ENCODE measurements at places on chromosomes 3 and 15.
A peak's percentile ranks its signal among the peaks of the same experiment; 100 is the strongest.

DNA sequence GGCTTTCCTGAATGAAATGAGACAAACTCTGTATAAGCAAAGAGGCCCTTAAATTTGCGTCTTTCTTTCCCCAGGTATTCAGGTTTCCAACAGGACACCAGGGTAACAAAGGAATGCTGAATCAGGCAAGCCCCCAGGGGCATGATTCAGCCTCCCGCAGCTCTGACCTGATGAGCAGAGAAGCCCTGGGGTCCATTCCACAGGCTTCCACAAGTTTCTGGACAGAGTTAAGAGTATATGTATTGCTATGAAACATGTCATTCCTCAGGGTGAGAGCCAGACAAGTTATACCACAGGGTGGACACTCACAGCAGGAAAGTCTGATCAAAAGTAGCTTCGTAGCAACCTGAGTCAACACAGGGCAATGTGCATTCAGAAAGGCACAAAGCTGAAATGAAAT is 68.1 kb upstream of the CTNNB1 start:
- DNase-seq = no peak

DNA sequence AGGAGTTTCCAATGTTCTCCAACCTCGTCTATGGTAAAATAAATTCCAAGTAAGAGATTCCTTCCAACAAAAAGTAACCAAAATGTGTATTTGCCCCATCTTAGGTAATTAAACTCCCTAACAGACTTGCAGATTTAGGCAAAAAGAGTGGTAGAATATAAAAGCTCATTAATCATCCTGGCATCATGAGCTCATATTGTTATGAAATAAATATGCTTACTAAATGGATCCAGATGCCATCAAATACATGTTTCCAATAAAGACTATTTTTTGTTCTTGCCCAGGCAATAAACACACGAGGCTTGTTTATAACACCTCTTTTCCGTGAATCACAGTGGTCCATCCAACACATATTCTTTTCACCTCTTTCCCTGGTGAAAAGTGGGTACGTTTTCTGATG is 189.4 kb downstream of the THSD4 start:
- DNase-seq = no peak

DNA sequence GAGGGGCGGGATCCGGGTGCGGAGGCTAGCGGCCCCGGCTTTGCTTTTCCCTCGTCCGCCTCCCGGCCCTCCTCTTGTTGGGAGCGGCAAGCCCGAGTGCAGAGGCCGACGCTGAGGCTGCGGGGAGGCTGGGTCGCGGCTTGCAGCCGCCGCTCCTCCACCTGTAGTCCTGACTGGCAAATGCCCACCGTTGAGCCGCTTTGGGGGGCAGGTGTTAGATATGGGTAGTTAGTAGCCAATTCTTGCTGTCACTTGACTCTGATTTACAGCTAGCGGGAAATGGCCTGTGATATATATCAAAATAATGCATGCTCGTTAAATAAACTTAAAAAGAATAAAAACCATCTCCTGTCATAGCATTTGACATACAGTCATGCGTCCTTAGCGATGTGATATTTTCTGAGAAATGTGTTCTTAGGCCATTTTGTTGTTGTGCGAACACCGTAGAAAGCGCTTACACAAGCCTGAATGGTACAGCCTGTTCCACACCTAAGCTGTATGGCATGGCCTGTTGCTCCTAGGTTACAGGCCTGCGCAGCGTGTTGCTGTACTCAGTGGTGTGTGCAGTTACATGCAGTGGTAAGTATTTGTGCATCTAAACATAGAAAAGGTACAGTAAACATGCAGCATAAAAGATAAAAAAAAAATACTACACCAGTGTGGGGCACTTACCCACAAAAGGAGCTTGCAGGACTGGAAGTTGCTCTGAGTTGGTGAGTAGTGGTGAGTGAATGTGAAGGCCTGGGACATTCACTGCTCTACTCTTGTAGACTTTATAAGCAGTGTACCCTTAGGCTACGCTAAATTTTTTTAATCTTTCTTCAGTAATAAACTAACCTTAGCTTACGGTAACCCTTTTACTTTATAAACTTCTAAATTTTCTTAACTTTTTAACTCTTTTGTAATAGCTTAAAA is 873 bp downstream of the CAPN7 start:
- no peak for DNase-seq

- no peak for DNase-seq
These were observed 308.2 kb upstream of the ADAMTS9 start for GRCh38 chr3:64995857-64996551.

GRCh38 chr3:194995334-194995733 is 275.6 kb downstream of the XXYLT1 start:
- DNase-seq = no peak

DNA sequence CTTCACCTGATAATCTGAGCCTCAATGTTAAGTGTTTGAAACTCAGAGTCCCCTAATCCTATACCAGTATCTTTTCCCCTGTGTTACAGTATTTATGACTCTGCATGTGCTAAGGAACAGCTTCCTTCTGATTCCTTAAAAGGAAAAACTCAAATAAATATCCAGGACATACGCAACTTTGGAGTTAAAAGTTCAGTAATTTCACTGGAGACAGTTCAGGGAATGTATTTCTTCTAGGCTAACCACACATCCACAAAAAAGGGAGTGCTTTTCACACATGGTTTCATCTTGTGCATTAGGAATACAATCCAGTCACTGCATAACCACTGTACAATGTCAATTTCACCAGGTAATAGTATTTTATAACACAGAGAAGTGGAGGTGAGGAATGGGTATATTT is 31.0 kb downstream of the PGBD4 start:
- no peak for DNase-seq

DNA sequence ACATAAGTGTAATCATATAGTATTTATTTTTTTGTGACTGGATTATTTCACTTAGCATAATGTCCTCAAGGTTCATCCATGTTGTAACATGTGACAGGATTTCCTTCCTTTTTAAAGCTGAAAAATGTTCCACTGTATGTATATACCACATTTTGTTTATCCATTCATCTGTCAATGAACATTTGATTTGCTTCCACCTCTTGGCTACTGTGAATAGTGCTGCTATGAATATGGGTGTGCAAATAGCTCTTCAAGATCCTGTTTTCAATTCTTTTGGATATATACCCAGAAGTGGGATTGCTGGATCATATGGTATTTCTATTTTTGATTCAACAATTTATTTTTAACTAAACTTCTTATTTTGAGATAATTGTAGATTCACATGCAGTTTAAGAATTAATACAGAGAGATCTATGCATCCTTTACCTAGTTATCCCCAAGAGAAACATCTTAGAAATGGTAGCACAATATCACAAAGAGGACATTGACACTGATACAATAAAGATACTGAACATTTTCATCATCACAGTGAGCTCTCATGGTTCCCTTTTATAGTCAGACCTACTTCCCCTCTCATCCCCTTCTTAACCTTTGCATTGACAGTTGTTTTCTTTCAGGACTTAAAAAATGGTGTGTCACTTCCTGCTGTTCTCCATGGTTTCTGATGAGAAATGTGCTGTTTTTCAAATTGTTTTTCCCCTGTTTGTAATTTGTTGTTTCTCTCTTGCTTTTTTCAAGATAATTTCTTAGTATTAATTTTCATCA is 90.1 kb downstream of the SATB1 start:
- DNase-seq = no peak

- no peak for DNase-seq
These were observed 46.9 kb downstream of the KY start for GRCh38 chr3:134603956-134604355.

DNA sequence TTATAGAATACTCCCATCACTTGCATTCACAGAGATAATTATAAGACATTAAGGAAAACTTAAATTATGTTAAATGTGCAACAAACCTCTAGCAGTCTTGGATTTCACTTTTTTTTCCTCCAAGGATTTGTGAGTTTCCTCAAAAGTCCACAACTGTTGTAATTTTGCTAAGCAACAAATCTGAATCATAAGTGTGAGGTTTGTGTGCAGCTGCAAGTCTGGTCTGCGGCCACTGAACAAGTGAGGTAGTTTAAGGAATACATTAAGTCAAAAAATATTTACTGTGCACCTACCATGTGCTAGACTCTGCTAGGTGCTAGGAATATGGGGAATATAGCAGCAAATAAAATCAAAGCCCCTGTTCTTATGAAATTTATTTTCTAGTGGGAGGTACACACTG is 70.2 kb downstream of the LRRC28 start:
- DNase-seq = no peak

DNA sequence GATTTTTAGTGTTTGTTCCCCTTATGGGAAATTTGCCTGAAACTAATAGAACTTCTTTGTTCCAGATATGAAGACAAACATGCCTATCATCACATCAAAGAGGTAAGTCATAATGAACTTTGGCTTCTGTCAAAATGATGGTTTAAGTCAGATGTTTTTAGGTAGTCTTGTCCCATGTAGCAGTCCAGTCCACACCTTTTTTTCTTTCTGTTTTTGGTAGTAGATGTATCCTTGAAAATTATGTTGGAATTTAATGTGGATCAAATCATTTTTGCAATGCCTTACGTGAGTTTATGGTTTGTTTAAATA is 12.1 kb downstream of the TSEN2 start:
- DNase-seq = no peak

DNA sequence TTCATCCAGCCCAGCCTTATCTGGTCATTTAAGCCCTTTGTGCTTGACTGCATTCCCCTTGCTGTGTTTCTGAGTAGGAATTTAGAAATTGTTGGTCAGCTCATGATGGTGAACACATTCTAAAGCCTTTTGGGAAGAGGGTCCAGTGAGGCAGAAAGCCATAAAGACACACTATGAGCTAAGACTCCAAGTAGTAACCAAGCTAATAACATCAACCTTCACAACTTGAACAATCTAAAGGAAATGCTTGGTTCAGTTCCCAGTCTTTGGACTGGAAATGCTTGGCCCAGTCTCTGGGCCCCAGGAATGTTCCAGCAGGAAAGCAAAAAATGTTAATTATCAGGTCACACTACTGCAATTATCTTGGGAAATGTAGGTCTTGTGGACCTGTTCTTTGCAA is 7.7 kb downstream of the PLSCR1 start:
- DNase-seq = no peak

- DNase-seq = peak; percentile 47
These were observed 48.7 kb downstream of the COL8A1 start for GRCh38 chr3:99686955-99687612.

GRCh38 chr3:48685603-48686511 is at the start of gene NCKIPSD:
Gene NCKIPSD, minus strand, starts transcription at chr3:48685915. Its CDS starts 108 bp downstream, at chr3:48685807.
- DNase-seq = peak; percentile 89

- DNase-seq = peak; percentile 37
These were observed 22.4 kb downstream of the HPS3 start for GRCh38 chr3:149151843-149152242.

DNA sequence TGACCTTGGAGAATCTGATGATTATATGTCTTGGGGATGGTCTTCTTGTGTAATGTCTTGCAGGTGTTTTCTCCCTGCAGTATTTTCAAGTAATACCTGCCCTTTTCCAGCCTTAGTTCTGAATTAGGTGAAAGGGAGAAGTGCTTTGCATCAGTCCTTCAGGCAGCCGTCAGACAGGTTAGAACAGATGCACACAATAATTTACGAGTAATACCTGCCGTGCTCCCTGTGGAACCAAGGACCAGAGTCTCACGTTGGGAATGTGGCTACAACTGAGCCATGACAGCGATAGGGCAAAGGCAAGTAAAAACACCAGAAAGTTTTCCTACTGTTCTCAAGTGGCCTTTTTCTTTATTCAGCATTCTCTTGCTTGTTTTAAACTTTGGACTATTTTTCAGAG is 69.1 kb downstream of the CHCHD6 start:
- no peak for DNase-seq

DNA sequence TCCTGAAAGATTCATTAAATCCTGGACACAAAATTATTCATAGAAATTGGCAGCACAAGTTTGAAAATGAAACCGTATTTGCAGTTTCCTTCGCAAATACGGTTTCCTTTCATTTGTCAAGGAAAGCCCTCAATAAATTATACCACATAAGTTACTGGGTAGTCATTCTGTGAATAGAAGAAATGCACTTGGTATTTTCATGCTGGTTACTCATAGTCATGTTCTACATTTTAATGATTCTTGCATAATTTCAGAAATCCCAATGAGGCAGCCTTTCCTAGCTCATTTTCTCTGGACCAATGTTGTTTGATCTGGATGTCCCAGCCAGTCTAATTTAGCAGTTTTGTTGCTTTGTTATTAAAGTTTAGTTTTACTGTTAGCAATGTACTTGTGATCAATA is 43.2 kb downstream of the MINAR1 start:
- no peak for DNase-seq

DNA sequence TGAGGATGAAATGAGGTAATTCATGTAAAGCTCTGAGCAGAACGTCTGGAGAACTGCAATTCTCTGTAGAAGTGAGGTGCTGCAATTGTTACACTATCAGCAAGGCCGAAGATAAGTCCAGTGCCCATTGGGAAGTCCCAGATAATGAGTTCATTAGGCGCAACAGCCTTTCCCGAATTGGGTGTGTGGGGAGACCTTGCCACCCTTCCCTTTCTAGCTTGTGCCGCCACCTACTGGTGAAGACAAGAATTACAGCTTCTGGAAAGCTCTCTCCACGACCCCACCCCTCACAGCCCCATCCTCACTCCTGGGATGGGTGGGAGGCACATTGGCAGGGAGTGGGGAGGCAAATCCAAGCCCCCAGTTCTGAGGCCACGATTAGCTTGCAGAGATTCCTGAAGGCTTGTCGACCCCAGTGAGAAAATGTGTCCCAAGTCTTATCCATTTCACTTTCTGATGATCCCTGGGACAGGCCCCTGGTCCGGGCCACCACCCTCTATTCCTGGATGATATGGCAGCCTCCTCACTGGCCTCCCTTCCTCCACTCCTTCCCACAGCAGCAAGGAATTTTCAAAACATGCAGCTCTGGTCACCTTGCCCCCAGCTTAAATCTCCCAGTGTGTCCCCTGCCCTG is 36.4 kb downstream of the FAM3D start:
- peak; percentile 73 for DNase-seq

DNA sequence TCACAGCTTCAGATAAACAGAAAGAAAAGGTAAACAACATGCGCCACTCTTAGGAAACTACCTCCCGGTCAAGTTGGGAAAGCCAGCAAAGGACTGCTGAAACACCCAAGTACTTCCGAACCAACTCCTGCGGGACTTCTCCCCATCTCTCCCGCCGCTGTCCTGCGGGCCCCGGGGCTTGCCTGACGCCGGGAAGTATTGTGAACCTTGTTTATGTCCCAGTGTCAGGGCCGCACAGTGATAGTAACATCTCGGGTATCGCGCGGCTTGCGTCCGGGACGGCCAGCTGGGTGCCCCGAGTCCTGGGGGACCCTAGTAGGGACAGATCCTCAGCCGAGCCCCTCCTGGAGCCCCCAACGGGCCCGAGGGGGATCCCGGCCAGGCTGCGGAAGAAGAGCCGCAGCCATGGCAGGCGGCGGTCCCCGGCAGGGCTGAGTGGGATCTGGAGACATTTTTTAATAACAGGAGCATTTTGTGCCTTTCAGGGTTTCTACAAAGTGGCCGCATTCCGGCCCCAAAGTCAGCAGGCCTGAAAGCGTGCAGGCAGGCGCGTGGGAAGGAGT is 756 bp downstream of the CLPX start:
- peak; percentile 84 for DNase-seq

Measured in erythroblast (primary cell).